ENCODE measurements at places on chromosomes 7 and 10. TPM values are rescaled to one million over a fixed set of nuclear protein-coding genes. Genes with fewer than 3 reads are reported as not detected.

GRCh38 chr10:6213257-6213905 lies 10.6 kb downstream of the PFKFB3 start:
- no peak overlapping the region for H3K4me3 ChIP-seq
- H3K36me3 ChIP-seq, result peaks cover 46% of the 10 kb centered on the region
- no peaks in the 10 kb centered on the region for H3K27me3 ChIP-seq
- H3K27ac ChIP-seq, result no peak overlapping the region
- peaks cover 51% of the 10 kb centered on the region for H3K4me1 ChIP-seq
- DNase-seq, result no peak

DNA sequence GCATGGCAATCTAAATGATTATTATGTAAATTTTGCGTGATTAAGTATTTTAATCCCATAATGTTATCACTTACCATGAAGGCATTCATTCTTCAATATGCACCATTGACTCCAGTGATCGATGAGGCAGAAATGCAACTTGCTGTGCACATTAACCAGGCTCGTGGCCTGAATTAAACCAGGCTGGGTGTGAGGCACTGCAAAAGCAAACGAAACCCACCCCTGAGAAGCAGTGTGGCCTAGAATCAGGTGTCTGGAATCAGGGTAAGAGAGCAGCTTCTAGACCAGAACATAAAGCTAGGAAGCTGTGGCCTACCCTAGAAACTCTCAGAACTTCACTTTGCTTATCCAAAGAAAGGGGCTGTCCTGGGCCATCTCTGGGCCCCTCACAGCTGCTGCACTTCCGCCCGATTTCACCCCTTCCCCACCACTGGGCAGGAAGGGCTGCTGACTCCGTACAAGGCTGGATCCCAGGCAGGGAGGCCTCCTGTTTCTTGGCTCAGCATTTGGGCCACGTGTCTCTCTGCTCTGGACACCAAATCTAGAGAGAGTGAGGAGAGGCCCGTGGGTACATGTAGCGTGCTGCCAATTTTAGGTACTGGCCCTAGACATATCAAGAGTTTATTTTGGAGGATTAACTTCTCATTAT lies 4.4 kb downstream of the PTPRE start:
- peaks cover 14% of the 10 kb centered on the region for H3K4me1 ChIP-seq
- peaks cover 36% of the 10 kb centered on the region for H3K27me3 ChIP-seq
- no peak overlapping the region for H3K4me3 ChIP-seq
- no peak overlapping the region for H3K27ac ChIP-seq
- no peaks in the 10 kb centered on the region for H3K36me3 ChIP-seq
- DNase-seq, result no peak

DNA sequence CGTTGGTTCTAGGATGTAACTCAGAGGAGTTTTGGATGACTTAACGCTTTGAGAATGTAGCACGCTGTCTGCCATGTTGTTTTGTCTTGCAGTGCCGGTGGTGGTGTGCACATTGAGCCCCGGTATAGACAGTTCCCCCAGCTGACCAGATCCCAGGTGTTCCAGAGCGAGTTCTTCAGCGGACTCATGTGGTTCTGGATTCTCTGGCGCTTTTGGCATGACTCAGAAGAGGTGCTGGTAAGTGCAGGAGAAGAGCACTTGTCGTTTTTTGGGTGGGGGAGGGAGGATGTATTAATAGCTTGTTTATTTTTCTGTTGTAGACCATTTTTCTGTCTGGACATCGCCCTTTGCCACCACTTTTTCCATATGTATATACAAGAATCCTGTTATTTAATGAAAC lies 6.3 kb downstream of the NDUFB2 start:
- H3K4me1 ChIP-seq, result peaks cover 2% of the 10 kb centered on the region
- H3K4me3 ChIP-seq, result no peak overlapping the region
- peaks cover 41% of the 10 kb centered on the region for H3K36me3 ChIP-seq

GRCh38 chr7:2299870-2300512 lies 14.2 kb downstream of the SNX8 start:
- DNase-seq, result no peak
- peak overlapping the region; percentile 53 for H3K27ac ChIP-seq
- no peak overlapping the region for H3K4me3 ChIP-seq
- H3K36me3 ChIP-seq, result no peaks in the 10 kb centered on the region

- H3K4me1 ChIP-seq, result no peaks in the 10 kb centered on the region
- DNase-seq, result no peak
- H3K4me3 ChIP-seq, result no peak overlapping the region
- H3K36me3 ChIP-seq, result no peaks in the 10 kb centered on the region
These were observed 11.1 kb downstream of the DPY19L1 start for GRCh38 chr7:35026150-35026549.

- no peaks in the 10 kb centered on the region for H3K27me3 ChIP-seq
- H3K36me3 ChIP-seq, result no peaks in the 10 kb centered on the region
- no peak overlapping the region for H3K4me3 ChIP-seq
These were observed 604.8 kb upstream of the IGFBP3 start for GRCh38 chr7:46525876-46526275.

DNA sequence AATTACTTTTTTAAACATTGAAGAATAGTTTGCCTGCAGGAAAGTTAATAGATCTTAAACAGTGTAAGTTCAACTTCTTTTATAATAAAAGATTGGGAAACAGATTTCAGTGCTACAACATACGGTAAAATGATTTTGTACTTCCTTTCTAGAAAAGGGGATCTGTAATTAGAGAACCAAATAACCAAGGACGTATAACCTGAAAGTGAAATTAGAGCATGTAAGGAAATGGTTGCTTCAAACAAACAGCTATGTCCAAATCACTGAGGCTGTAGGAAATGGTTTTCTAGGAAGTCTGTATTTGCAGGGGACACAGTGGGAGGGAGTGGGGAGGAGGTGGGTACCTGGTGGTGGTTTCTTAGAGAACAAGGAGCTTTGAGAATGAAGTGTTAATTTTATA lies 57.9 kb upstream of the EXOC6 start:
- no peak overlapping the region for H3K4me3 ChIP-seq
- no peaks in the 10 kb centered on the region for H3K27me3 ChIP-seq
- no peak for DNase-seq
- no peaks in the 10 kb centered on the region for H3K36me3 ChIP-seq

GRCh38 chr10:27822301-27822700 lies 76.7 kb upstream of the MKX start:
- DNase-seq, result no peak
- no peaks in the 10 kb centered on the region for H3K27me3 ChIP-seq
- no peaks in the 10 kb centered on the region for H3K4me1 ChIP-seq

DNA sequence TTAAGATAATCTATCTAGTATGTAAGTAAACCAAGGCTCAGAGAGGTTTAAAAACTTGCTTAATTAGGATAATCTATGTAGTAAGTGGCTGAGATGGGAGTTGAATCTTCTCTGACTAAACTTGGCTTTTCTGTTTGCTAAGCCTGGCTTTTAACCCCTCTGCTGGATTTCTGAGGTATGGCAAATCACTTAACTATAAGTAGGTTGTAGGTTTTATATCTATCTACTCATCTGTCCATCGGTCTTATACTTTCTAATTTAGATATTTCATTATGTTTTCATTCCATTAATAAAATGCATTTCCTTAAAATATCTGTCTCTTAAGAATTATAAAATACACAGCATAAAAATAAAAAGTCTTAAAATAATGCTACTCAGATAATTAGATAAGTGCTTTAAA lies 59.4 kb downstream of the ST7 start:
- DNase-seq, result no peak
- peaks cover 21% of the 10 kb centered on the region for H3K4me1 ChIP-seq
- H3K36me3 ChIP-seq, result no peaks in the 10 kb centered on the region
- H3K27me3 ChIP-seq, result no peaks in the 10 kb centered on the region
- H3K27ac ChIP-seq, result no peak overlapping the region

DNA sequence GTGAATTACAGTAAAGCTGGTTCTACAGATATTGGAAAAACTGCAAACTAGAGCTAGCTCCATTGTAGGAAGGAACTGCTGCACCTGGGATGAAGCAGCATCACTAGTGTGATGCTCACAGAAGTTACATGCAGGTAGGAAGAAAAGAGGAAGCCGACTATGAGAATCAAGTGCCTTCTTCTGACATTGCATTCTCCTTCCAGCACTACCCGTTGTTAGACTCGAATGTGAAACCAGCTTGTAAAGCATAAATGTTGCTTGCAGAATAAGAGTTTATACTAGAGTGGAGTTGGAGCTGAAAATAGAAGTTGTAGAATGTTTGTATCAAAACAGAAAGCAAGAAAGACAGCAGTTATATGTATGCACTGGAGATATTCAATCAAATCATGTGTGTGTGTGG lies 49.9 kb downstream of the TRIM24 start:
- H3K36me3 ChIP-seq, result peaks cover 54% of the 10 kb centered on the region
- no peak overlapping the region for H3K27ac ChIP-seq
- no peaks in the 10 kb centered on the region for H3K27me3 ChIP-seq
- no peak overlapping the region for H3K4me3 ChIP-seq

GRCh38 chr10:32377458-32378259 lies 30.7 kb upstream of the EPC1 start:
- H3K36me3 ChIP-seq, result no peaks in the 10 kb centered on the region
- no peak for DNase-seq
- H3K27me3 ChIP-seq, result no peaks in the 10 kb centered on the region
- H3K27ac ChIP-seq, result peak overlapping the region; percentile 93
- H3K4me3 ChIP-seq, result peak overlapping the region; percentile 56

Gene SUN3
- total RNA-seq, result not detected

Gene NPTX2
- total RNA-seq, result 3.1 TPM

Gene MASTL
- 7.1 TPM for total RNA-seq

Gene TBXAS1
- total RNA-seq, result 9.4 TPM

All from esophagus squamous epithelium (tissue), 5 donors.